ENCODE measurements at places on chromosomes 6 and 20.

DNA sequence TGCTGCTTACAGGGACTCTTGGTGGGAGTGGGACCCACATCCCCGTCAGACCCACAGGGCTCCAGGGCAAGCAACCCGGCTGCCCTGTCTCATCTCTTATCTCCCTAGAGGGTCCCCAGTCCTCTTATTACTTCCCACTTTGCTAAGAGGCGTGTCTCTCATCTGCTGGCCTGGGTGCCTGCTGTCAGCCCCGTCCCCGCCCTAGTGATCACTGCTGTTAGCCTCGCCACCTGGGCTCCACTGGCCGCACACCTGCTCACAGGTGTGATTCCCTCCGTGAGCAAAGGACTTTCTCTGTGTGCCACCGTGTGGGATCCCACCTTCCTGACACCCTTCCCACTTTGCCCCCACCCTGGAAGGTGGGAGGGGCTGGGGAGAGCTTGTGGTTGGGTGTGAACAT, 57.6 kb downstream of the TCP11 start:
- no peak for DNase-seq

GRCh38 chr20:62304331-62305148, 1.7 kb downstream of the ADRM1 start:
- no peak for DNase-seq

DNA sequence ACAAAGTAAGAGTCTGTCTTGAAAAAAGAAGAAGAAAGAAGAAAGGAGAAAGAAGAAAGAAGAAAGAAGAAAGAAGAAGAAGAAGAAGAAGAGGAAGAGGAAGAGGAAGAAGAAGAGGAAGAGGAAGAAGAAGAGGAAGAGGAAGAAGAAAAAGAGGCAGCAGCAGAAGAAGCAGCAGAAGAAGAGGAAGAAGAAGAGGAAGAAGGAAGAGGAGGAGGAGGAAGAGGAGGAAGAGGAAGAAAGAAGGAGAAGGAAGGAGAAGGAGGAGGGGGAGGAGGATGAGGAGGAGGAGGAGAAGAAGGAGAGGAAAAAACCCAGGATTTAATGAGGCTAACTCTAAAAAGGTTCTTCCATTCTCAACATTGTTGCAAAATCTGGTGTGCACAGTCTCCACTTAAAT, 95.4 kb upstream of the PDE10A start:
- no peak for DNase-seq

- DNase-seq, result no peak
Measured at GRCh38 chr6:135286962-135287538, 105.9 kb downstream of the MYB start.

GRCh38 chr20:56158489-56158888, 90.0 kb upstream of the MC3R start:
- DNase-seq, result no peak

- DNase-seq, result no peak
Measured at GRCh38 chr6:127956260-127956888, 55.5 kb upstream of the THEMIS start.

- no peak for DNase-seq
Measured at GRCh38 chr20:23820493-23820892, 6.0 kb downstream of the CST2 start.

DNA sequence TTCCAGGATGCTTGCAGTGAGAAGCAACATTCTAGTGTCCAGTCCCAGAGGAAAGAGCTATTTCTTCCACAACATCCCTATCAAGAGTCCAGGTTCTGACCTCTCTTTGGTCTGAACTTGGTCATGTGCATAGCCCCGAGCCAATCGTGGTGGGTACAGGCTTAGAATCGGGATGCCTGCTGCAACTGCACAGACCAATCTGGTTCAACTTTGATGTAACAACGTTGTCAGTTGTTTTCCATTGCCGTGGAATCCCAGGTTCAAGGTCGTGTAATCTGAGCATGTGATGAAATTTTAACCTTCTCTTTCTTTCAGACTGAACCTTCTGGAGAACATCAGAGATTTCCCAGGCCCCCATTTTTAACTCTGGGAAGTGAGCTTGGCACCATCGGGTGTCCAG, 130.5 kb downstream of the ANKRD60 start:
- DNase-seq, result no peak

DNA sequence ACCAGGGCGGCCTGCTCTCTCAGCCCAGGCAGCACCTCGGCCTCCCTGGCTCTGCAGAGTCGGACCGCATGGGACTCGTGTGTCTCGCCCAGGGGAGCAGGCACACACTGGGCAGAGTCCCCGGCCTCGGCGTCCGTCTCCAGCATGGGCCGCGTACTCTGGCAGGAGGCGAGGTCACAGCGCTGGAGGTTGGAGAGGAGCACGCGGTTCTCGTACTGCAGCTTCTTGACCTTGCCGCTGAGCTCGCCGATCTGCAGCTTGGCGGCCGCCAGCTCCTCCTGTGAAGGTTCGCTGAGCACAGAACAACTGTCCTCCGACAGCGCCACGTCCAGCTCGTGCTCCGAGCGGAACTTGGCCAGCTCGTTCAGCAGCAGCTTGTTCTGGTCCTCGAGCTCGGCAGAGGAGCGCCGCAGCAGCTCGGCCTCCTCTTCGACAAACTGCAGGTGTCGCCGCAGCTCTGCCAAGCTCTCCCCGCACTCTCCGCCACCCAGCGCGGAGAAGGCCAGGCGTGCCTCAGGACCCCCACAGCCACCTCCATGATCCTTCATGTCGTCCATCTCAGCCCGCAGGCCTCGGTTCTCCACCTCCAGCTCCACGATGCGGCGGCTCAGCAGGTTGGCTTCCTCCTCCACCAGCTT, 42.0 kb upstream of the DSN1 start:
- no peak for DNase-seq

DNA sequence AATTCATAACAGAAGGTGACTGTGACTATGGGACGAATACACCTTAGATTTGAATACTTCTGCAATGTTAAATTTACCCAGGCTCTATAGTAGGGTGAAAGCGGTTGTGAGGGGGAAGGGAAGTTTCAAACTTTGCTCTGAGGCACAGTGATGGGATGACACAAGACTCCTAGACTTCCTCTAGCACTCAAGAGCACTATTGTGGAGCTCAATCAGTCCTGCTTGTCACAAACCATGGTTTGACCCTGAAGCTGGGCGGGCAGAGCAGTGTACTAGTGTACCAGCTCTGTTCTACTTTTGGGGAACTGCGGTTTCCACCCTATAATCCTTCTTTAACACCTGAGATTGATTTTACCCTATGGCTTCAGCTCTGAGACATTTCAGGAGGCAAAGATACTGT, 17.1 kb downstream of the TRIM27 start:
- no peak for DNase-seq

DNA sequence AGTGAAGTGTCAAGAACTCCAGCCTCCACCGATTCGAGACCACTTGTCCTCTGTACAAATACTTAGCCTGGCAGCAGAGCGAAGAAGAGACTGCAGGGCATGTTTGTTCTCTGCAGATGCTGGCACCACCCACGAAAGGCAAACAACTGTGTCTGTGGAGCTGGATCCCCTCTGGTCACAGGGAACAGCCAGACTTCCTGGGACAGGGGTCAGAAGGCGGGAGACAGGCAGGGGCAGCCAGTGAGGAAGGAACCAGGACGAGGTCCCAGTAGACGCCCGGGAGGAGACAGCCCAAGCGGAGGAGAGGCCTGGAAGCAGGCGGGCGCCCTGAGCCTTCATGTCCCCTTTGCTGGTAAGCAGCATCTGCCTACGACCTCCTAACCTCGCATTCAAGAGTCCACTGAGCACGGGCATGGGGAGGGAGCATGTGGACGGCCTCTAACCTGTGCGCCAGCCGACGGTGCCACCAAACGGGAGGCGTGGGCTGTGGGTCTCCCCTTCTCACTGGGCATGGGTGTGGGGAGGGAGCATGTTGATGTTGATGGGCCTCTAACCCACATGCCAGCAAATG, 265.5 kb downstream of the DLL1 start:
- no peak for DNase-seq

DNA sequence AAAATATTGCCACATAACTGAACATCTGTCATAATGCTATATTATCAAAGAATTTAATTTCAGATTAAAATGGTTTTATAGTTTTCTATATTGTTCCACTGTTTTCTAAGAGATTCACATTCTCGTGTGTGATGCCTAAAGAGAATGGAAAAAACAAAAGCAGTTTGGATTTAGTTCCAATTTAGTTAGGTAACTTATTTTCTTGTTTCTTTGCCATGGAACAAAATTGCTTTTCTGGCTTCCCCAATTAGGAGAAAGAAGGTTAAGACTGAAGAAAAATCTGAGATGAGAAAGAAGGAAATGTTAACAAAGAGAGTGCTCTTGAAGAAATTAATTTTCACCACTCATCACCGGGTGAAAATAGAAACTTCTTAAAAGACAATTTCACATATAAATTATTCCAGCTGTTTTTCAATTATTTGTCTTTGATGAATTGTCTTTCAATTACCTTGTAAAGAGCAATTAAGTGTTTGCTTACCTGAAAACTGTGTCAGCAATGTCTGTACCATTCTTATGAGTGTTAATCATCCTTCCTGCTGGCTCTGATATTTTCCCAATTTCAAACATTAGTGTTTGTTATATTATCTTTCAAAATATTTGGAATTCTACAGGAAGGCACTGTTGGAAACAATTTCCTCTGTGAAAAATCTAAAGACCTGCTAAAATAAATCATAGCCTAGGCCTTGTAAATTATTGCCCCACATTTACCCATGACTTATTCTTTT, 19.5 kb downstream of the PHACTR2 start:
- DNase-seq, result no peak

DNA sequence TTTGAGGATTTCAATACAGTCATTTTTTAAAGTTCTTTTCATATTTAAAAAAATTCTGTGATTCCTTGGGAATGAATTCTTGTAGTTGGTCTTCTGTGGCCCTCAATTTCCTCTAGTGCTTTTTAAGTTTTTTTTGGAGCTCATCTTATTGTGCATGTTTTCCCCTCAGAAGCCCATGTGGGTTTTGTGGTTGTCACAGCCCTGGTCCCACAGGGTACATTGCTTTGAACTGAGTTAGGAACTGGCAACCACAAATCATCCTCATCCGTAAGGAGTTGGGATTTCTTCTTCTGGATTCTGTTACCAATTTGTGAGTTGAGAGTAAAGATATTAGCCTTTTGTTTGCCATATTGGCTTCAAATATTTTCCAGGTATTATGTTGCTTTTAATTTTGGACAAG, 89.9 kb downstream of the AKAP7 start:
- DNase-seq, result no peak

- DNase-seq, result no peak
Measured at GRCh38 chr6:108565893-108566292, 5.2 kb downstream of the FOXO3 start.

DNA sequence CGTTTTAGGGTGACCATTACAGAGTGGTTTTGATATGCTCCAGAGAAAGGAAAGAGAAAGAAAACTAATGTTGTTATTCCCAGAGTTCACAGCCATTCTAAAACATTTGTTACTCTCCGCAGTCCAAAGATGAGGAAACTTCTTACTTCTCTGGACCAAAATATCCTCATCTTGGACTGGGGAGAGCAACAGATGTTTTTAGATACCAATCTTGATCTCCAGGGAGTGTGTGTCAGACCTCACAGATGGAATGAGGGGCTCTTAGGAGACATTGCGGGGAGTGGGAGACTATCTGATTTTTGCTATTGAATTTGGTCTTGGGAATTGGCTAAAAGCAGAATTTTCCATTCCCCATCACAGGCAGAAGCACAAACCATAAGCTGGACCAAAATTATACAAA, 110.8 kb downstream of the TNFAIP3 start:
- DNase-seq, result no peak

GRCh38 chr6:106643061-106643460, 13.7 kb downstream of the QRSL1 start:
- no peak for DNase-seq

DNA sequence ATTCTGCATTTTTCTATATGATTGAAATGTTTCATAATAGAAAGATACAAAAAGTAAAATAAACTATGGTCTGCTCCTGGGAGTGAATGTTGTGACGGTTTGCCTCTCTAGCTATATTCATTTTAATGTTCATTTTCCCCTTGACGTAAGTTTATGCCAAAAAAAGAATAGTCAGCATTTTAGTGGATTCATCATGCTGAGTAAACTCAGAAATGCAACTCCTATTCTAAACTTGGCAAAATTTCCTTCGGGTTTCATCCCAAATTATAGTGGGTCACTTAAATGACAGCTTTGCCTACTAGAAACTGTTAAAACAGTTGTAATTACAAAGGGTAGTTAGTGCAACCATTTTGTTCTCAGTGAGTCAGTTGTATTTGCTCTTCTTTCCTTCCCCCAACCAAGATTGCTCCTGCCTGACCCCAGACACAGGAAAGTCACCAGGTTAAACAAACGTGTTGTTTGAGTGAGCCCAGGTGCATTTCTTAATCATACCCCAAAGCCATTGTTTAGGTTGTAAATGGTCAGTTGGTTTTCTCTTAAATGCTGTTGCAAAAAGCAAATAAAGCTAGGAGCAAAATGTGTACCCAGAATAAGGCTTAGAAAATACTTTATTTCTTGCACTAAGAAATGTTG, 482.3 kb upstream of the SOX4 start:
- DNase-seq, result no peak

DNA sequence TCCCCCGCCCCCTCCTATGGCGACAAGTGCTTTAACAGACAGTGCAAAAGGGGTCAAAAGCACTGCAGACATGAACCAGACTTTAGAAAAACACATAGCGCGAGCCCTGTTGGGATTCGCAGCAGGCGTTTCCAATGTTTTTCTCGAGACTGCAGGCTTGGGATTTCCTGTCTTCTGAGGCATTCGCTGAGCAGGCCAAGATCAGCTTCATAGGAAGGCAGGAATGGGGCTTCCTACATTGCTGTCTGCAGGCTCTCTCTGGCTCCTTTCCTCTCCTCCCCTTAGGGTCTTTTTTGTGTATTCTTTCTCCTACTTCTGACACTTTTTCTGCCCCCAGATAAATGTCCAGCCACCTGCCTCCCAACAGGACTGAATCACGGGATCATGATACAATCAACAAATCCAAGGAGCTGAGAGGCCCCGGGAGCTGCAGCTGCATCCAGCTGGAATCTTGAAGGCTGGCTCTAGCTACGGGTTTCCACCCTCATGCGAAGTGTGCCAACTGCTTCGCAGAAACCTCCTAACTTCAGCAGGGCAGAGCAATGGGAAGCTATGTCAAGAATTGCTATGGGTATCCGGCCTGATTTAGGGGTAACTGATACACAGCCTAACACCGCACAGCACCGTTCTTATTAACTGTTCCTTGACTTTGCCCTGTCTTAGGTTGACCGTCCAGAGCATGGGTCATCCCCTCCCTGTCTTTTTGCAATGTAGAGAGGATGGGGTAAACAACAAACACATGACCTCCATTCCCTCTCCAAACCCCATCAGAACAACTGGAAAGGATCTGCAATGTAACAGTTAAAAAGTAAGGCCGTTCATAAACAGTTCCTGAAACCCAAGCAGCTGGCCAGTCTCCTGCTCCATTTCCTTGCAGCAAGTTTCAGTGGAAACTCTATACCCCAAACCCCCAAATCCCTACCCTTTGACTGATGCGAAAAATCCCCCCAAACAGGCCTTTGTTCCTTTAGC, 31.5 kb downstream of the SNX5 start:
- DNase-seq, result no peak

GRCh38 chr6:113903666-113904330, 46.7 kb downstream of the MARCKS start:
- DNase-seq, result no peak

DNA sequence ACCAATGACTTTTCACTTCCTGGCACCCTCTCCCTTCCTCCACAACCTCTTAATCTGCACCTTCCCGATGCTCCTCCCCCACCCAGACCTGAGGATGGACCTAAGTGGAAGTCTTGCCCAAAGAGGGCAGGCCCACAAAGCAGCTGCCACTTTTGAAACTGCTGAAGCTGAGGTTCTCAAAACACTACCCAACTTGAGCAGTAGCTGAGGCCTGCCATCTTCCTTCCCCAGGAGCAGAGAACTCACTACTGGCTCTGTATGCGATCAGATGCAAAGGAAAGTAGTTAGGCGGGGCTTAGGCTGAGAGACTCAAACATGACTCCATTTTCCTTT, 1.5 kb downstream of the HM13 start:
- peak; percentile 13 for DNase-seq

Measured in K562 (cell line).